ENCODE measurements at places on chromosomes 2 and 18. TPM values are rescaled to one million over a fixed set of nuclear protein-coding genes. Genes with fewer than 3 reads are reported as not detected.

The TACR1 gene
- not detected for total RNA-seq

The ARHGEF33 gene
- 0.27 TPM for total RNA-seq

The MRPL30 gene
- total RNA-seq = 16.9 TPM

The VWA3B gene
- not detected for total RNA-seq

The CTLA4 gene
- 2.3 TPM for total RNA-seq

The SIX2 gene
- total RNA-seq = not detected

The ELOA2 gene
- not detected for total RNA-seq

The TMEM198 gene
- 1.8 TPM for total RNA-seq

The MARCO gene
- total RNA-seq = 0.75 TPM
